ENCODE measurements at places on chromosomes 11 and 22.

- no peak for DNase-seq
These were observed 563 bp upstream of the ENDOD1 start for GRCh38 chr11:95088946-95089619.

DNA sequence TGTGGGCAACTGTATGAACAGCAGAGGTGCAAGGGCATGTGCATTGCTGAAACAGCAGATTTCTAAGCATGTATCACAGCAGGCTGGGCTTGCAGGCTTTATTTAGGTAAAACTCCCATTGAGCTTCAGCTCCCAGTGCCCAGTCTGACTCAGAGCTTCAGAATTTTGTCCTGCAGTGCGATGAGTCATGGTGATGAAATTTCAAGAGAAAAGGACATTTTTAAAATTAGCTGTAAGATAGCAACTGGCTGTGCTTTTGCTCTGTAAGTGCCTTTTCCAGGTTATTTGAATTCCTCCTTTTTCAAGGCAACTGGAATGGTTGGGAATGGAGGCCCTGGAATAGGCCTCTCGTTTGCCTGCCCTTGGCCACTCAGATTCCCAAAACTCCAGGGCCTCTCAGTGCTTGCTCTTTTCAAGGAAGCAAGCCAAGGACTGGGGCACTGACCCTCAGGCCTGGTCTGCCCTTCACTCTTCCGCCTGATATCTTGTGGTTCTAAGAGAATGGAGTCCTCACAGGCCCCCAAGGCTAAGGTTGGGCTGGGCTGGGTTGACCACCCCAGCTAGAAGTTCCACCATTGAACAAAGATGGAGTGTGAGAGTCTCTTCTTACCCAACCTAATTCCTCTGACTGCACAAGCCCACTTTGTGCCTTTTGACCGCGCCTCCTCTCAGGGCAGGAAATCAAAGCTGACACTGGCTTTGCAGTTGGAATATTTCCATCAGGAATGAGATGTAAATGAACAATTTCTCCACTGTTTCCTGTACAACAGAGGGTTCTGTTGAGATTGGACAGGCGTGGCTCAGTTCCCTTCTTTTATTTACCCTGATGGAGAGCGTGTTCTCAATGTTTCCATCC is 59.5 kb upstream of the PRSS23 start:
- DNase-seq = no peak

DNA sequence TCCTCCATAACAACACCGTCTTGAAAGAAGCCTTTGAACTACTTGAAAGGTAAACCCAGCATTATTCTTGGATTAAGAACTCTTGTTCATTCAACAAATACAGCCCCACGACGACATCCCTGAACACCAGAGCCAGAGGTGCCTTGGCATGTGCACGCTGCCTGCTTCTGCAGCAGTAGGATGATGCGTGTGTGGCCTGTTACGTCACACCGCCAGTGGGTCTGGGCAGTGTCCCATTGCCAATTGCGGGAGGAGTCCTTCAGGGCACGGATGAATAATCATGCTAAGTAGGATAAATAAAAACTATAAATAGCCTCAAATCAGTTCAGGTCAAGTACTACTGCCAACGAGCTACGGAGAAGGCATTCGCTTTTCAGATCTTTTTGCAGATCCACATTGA is 380.5 kb downstream of the SHANK2 start:
- DNase-seq = no peak

- DNase-seq = no peak
These were observed 1.8 kb upstream of the PACS1 start for GRCh38 chr11:66068154-66068821.

GRCh38 chr11:129312730-129313503 is 62.7 kb upstream of the BARX2 start:
- no peak for DNase-seq

GRCh38 chr11:95924414-95924760 is 480 bp upstream of the MTMR2 start:
- no peak for DNase-seq

- DNase-seq = no peak
These were observed 260.2 kb upstream of the NARS2 start for GRCh38 chr11:78834886-78835285.

- DNase-seq = no peak
These were observed 179.2 kb upstream of the ZBED5 start for GRCh38 chr11:11036848-11037732.

DNA sequence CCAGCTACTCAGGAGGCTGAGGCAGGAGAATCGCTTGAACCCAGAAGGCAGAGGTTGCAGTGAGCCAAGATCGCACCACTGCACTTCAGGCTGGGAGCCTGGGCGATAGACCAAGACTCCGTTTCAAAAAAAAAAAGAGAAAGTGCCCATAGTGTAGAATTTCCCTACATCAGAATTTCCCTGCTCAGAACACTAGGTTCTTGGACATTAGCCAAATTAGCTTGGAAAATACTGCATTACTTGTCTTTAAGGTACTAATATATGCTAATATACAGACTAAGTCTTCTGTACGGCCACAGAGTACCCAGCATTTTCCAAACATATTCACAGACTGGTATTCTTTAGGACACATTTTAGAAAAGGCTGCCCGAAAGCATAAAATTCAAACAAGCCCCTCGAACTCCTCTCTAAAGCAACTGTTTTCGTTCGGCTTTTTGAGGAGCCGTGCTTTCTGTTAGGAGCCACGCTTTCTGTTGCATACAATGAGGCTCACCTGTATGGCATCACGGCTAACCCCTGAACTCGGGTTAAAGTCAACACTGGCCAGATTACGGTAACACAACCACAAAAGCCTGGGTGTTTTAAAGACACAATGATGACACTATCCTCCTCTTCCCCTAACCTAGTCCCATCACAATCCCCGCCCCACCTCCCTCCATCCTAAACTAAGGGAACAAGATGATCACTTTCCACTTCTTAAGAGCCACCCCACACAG is 18.4 kb downstream of the TNKS1BP1 start:
- no peak for DNase-seq

- no peak for DNase-seq
These were observed 1.7 kb downstream of the ZBTB16 start for GRCh38 chr11:114061048-114061680.

DNA sequence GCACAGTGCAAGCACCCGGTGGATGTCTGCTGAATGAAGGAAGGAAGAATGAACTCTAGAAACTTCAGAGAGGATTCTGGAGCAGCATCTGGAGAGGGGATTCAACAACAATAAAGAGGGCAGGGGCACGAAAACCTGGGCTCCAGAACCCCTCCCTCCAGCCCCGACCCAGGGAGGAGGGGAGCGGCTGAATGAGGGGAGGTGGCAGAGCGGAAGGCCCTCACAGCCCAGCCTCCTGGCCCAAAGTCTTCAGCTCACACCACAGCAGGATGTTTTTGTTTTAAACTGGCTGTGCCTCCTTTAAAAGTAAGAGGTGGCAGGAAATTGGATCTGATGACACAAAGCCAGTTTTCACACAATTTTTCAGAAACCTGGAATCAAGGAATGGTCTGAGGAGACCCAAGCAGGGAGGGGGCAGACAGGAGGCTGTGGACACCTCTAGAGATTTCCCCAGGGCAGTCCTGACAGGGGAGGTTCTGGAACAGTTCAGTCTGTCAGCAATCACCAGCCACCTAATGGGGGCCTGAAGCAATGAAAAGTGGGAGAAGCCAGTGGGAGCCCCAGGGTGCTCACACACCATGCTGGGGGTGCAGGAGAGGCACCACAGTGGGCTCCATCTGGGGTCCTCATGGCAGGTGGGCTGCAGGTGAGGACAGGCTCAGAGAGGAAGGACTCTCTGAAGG is 44.4 kb upstream of the TCF20 start:
- no peak for DNase-seq

GRCh38 chr11:19632499-19632834 is 80.2 kb upstream of the NAV2 start:
- DNase-seq = no peak

- no peak for DNase-seq
These were observed 3.8 kb upstream of the MFRP start for GRCh38 chr11:119350302-119350701.

DNA sequence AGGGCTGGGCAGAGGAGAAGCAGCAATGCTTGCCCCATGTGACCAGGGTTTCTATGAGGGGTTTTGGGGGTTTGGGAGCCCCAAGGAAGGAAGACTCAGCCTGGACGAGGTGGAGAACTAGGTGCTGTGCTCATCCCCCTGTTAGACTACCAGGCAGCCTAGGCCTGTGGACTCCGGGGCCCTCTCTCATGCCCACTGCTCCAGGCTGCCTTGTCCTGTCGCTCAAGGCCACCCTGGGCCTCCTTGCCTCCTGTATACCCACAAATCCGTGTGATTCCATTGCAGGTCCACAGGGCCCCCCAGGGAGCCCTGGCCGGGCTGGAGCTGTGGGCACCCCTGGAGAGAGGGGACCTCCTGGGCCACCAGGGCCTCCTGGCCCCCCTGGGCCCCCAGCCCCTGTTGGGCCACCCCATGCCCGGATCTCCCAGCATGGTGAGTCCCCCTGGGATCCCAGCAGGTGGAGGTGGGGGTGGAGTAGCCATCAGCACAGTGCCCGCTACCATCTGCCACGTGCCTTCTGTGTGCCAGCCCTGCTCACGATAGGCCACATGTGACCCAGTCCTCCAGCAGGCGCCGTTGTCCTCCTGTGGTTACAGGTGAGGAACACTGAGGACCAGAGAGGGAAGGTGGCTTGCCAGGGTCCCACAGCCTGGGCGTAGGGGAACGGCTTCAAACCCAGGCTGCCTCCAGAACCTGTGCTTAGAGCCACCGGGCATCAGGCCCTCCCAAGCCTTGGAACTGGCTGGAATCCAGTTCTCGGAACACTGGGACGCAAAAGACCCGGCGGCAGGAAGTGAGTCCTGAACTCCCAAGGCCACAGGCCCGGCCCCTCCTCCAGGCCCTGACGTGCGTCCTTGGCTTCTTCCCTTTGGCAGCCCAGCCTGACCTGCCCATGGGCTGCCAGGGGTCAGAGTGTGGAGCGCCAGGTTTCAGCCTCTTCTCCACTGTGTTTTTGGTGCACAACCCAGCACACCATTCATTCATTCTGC is 26.6 kb downstream of the EMID1 start:
- DNase-seq = no peak

DNA sequence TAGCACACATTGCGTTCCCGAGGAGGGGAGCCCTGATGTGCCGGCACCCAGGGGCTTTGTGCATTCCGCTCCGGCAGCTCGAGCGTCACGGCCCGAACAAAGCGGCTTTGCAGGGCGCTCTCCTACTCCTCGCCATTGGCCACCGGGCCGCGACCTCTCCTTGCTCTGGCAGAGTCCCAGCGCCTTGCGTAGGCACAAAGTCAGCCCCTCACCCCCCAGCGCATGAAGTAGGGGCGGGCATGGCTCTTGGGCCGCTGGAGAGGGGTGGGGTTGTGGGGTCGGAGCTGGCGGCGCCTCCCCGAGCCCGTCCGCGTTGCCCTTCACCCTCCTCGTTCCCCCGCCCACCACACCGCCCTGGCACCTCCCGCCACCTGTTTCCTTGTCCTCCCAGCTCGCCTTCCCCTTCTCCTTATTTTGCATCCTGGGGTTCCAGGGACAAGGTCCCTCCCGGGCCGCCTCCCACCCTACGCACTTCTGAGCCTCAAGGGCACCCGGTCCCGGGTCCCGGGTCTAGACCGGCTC is 753 bp upstream of the PPARA start:
- DNase-seq = no peak

- no peak for DNase-seq
These were observed 29.3 kb downstream of the KIAA0930 start for GRCh38 chr22:45211435-45211834.

- no peak for DNase-seq
These were observed 149.3 kb downstream of the FBXO7 start for GRCh38 chr22:32623943-32624342.

- DNase-seq = no peak
These were observed 143.6 kb upstream of the POU2AF2 start for GRCh38 chr11:111101881-111102280.

- DNase-seq = no peak
These were observed 8.8 kb downstream of the DGCR2 start for GRCh38 chr22:19113429-19113828.

DNA sequence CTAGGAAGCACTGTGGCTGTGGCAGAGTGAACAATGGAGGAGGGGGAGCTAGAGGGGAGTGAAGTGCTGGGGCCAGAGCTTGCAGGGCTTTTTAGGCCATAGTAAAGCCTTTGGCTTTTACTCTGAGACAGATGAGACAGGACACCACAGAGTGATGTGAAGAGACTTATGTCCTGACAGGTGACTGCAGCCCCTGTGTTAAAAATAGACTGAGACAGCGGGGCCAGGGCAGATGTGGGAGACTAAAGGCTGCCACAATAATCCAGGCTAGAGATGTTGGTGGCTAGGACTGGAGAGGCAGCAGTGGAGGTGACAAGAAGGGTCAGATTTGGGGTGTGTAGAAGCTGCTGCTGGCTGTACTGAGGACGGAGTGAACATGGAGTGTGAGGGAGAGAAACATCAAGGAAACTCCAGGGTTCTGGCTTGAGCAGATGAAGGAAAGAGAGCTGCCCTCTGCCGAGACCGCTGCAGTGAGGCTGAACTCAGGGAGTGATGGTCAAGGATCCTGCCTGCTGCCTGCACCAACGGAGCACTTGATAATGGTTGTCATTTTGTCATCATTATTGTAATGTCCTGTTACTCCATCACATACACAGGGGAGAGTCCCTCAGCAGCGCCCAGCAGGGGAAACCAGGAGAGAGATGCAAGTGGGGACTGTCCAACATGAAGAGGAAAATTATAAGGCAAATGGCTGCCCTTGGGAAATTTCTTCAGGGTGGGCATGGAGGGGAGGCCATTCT is 27.4 kb downstream of the SLC43A1 start:
- no peak for DNase-seq

GRCh38 chr22:39433476-39434242 is 23.2 kb upstream of the MGAT3 start:
- DNase-seq = no peak

- DNase-seq = no peak
These were observed 1.2 kb upstream of the OLFML1 start for GRCh38 chr11:7484131-7484530.

DNA sequence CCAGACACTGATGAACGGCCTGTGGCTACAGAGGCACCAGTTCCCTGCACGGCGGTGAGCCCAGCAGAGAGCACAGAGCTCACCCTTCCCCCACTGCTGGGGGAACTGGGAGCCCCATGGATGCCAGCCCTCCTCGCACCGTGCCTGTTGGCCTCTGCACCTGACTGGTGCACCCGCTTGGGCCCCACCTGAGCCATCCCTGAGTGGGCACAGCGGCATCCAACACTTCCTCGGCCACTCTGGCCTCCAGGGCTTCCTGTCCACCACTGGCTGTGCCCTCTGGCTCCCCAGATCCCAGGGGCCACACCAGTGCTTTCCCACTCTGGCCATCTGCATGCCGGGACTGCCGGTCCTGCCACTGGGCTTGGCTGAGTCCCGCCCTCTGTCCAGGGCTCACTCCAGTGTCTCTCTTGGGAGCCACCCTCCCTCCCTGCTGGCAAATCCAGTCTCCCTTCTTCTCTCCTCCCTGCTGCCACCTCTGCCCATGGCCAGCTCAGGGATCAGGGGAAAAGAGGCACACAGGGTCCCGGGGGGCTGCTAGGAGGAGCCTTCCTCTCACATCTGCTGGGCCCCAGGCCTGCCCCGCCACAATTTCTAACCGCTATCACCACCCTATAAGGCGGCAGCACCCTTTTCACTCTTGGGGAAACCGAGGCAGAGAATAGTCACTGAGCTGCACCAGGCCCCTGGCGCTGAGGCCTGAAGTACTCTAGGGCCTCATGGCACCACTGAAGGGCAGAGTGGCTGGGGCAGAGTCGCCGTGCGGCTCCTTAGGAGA is 33.0 kb downstream of the GNB1L start:
- DNase-seq = no peak

GRCh38 chr11:124329787-124330478 is 9.9 kb upstream of the OR8D2 start:
- DNase-seq = no peak
